ENCODE measurements at places on chromosomes 6 and 20.

DNA sequence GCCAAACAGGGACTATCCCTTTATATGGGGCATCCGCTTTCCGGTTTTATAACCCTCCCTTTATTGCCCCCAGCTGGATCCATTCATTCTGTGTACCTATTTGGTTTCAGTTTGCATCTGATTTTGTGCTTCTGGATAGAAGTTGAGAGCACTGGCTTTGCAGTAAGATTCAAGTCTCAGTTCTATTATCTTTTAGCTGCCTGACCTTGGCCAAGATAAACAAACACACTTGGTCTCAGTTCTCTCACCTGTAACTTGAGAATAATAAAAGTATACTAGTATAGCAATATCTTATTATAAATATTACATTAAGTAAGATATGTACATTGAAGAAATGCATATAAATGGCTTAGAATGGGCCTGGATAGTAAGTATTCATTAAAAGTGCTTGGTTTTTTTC, 182.4 kb upstream of the TSHZ2 start:
- DNase-seq, result no peak

GRCh38 chr6:41332842-41333736, 2.3 kb upstream of the NCR2 start:
- no peak for DNase-seq

GRCh38 chr20:48754292-48754691, 73.5 kb downstream of the PREX1 start:
- DNase-seq, result peak; percentile 92

GRCh38 chr6:87407561-87407900, 241 bp upstream of the CFAP206 start:
- peak; percentile 53 for DNase-seq

- peak; percentile 60 for DNase-seq
Observed at GRCh38 chr20:33076662-33077372, 2.6 kb upstream of the BPIFB4 start.

- peak; percentile 17 for DNase-seq
Observed at GRCh38 chr6:138129190-138129589, 22.0 kb upstream of the PERP start.

- no peak for DNase-seq
Observed at GRCh38 chr20:2429051-2429450, 41.5 kb downstream of the SNRPB start.

- peak; percentile 58 for DNase-seq
Observed at GRCh38 chr6:37614491-37614890, 83.2 kb downstream of the MDGA1 start.

DNA sequence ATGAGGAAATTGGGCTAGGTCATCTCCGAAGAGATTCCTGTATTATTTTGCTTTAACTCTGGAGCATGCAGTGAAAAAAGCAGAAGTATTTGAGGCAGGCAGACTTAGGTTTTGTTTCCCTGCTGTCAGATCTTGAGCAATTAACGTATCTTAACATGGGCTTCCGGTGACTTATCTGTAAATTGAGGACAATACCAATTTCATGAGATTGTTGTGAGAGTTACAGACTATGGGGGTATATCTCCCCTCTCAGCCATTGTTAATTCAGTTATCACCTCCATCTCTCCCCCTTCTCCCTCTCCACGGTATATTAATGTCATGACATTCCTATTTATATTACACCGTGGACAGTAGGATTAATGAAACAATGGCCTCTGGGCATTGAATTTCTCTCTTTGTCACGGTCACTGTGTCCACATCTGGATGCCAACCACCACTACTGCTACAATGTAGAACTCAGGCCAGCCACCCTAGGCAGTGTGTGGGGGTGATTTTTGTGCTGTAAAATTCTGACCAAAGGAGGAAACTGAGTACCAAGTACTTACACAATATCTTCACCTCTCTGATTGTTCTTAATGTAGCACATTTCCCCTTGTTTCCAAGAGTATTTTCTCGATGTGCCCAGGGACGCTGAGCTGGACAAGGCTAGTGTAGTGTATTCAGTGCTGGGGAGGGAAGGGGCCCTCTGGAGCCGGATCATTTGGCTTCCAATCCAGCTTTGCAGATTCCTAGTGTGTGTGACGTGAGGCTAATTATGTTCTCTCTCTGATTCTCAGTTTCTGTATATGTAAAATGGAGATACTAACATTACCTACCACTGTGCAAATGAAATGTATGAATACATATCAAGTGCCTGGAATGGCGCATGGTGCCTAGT, 77.2 kb downstream of the GCNT2 start:
- no peak for DNase-seq

GRCh38 chr6:26392932-26393636, 9.0 kb upstream of the BTN3A1 start:
- no peak for DNase-seq

DNA sequence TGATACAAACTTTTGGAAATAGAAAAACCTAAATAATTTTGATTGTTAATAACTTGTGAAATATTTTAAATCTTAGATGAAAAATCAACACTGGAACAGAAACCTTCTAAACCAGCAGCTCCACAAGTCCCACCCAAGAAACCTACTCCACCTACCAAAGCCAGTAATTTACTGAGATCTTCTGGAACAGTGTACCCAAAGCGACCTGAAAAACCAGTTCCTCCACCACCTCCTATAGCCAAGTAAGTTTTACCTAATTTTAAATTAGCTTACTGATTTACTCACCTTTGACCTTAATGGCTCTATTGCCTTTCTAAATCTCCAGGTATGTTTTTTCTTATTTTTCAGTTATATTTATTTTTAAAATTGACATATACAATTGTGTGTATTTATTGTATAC, 102.6 kb upstream of the ADGRF4 start:
- no peak for DNase-seq

DNA sequence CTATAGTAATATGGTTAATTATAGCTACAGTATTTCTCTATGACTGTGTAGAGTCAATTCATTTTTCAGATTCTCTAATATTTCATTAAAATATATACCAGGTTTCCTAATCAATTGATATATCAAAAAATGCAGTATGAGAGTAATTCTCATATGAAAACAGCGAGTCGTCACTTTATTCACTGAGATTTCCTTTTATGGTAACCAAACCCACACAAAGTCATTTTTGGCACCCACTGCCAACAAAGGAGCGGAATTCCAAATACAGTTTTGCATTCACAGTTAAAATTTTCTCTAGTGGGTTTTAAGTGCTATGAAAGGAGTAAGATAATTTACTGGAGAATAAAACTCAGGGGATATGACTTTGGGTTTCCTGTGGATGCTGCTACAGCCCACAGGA, 163.8 kb downstream of the HIVEP2 start:
- no peak for DNase-seq

- no peak for DNase-seq
Observed at GRCh38 chr6:99306341-99306740, 43.1 kb downstream of the FAXC start.

GRCh38 chr6:81759782-81760181, 7.3 kb upstream of the TENT5A start:
- DNase-seq, result no peak

GRCh38 chr20:21342656-21343345, 39.7 kb downstream of the XRN2 start:
- no peak for DNase-seq

GRCh38 chr20:14829906-14830305, 492.5 kb upstream of the FLRT3 start:
- DNase-seq, result no peak

DNA sequence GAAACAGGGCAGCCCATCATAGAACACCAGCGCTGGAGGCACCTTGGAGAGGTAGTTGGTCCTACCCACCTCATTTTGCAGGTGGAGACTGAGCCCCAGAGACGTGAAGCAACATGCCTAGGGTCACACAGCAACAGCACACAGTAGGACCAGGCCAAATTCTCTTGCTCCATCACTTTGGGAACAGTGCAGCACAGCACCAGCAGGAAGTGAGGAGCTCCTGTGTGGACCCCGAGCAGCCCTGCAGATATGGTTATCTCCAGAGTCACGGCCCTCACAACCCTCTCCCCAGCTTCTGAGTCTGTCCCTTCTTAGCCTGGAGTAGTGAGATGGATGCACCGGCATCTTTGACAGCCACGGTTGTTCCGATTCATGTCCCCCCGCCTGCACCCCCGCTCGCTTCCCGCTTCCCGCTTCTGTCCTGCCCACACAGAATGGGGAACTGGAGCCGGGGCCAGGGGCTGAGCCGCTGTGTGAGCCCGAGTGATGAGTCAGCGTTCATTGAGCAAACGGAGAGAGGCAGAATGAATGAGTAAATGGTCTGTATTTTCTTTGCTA, 72.6 kb upstream of the DUSP22 start:
- DNase-seq, result no peak

DNA sequence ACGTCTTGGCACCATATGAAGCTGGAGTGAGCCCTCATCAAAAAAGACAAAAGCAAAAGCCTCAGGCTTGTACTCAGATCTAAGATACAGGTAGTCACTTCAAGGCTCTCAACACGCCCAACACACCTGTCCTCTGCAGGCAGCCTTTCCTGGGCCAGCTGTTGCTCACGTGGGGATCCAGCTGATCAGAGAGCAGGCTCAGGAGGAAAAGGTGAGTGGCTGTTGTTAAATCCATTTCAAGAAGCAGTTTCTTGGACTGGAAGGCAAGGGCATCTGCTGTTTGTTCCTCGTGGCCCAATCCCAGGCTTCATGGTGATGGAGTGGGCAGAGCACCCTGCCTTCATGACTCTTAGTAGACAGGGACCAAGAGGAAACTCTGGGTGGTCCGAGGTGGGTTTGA, 39.6 kb downstream of the ELMO2 start:
- no peak for DNase-seq

DNA sequence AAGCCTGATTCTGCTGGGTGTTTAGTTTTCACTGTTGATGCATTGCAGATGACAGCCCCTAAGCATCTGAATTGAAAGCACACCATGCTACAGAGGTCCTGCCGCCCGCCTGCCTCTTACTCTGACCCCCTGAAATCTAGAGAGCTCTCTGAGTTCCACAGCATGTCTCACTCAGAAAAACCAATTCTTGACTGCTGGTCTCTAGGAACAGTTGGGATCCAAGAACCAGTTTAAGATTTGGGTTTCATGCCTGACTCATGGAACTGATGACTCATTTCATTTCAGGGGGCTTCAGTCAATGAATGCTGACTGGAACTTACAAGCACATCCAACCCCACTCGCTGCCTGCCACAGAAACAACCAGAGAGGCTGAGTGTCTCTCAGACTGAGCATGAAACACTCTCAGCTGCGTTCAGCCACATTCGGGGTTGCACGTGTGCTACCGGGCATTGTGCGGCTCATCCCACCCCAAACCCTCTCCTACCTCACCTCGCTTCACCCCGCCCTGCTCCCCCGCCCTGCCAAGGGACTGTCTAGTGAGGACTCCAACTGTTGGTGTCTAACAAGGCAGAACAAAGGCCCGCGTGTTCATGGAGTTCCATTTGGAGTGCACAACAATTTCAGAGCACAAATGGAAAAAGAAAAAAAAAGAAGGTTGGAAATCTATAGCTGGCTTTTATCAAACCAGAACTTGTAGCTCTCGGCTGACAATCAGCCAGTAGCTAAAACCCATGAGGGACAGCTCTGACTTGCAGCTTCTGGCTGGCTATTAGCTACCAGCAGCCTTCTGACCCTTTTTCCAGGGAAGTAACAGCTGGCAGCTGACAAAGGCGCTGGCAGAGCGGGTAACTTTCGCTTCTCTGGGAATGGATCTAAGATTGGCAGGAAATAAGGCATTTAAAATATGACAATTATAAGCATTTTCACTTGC, 20.0 kb upstream of the TRAF3IP2 start:
- DNase-seq, result peak; percentile 77

GRCh38 chr6:163771180-163771579, 356.7 kb downstream of the QKI start:
- no peak for DNase-seq

GRCh38 chr20:37920270-37920669, 17.3 kb downstream of the VSTM2L start:
- DNase-seq, result no peak

DNA sequence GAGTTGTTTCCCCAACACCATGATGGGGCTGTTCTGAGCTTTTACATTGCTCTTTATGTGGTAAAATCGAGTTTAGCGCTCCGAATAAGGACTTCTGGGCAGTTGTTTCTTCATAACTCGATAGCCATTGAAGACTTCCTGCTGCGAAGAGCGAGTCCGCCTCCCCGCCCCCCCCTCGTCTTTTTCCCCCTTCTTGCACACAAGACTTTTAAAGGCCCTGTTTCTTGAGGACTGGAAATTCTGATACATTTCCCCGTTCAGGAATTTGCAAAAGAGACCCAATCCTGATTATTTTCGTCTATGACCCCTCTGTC, 1.5 kb upstream of the CITED2 start:
- DNase-seq, result no peak

DNA sequence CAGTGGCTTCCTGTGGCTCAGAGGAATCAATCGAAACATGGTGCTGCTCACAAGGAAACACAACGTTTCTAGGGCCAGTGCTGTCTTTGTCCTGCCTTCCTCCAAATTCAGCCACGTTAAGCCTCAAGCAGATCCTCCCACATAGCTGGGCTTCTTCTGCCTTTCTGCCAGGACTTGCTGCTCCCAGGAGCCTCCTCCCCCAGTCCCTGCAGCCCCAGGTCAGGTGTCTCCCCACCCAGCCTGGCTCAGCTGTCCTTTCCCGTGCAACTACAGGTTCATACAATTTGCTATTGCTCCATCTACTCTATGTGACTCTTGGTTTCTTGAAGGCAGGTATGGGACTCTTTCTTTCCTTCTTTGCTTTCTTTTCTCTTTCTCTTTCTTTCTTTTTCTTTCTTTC, 215.3 kb upstream of the RNF24 start:
- no peak for DNase-seq

DNA sequence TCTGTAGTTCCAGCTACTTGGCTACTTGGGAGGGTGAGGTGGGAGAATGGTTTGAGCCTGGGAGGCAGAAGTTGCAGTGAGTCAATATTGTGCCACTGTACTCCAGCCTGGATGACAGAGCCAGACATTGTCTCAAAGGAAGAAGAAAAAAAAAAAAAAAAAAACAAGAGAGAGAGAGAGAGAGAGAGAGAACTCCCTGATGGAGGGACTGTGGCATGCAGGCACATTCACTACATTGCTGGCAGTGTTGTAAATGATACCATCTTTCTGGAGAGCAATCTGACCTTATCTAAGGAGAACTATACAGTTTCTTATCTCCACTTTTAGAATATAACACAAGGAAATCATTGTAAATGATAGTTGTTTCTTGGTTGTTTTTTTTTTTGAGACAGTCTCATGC, 85.1 kb downstream of the MDN1 start:
- no peak for DNase-seq

GRCh38 chr6:73231986-73232391, 6.7 kb upstream of the KHDC1L start:
- no peak for DNase-seq

DNA sequence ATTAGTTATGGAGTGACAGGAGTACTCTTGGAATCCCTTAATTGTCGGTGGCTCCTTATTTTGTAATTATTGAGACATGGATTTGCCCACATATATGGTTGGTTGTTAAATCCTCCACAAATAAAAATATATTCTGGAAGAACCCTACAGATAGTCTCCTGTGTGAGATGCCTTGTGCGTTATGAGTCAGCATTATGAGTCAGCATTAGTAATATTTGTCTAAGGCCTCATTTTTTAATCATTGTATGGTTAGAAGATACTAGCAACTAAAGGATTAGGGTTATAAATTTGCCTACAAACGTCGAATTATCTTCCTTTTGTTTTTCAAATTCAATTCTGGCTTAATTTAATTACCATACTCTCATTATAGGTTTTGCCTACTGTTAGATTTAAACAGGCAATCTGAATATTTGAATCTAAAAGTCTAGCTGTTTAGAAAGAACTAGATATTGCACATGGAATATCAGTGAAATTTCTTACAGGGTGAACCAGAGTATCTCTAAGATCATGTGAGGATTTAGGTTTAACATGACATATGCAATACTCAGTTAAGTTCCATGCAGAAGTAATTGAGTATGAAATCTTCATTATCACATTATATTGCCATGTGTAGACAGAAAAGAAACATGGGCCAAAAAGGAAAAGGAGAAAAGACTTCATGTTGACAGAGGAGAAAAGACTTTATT, 5.9 kb downstream of the C6orf58 start:
- DNase-seq, result no peak
